H7 (cell line): ENCODE measurements at places on chromosomes 12 and 14. TPM values are rescaled to one million over a fixed set of nuclear protein-coding genes. Genes with fewer than 3 reads are reported as not detected.

DNA sequence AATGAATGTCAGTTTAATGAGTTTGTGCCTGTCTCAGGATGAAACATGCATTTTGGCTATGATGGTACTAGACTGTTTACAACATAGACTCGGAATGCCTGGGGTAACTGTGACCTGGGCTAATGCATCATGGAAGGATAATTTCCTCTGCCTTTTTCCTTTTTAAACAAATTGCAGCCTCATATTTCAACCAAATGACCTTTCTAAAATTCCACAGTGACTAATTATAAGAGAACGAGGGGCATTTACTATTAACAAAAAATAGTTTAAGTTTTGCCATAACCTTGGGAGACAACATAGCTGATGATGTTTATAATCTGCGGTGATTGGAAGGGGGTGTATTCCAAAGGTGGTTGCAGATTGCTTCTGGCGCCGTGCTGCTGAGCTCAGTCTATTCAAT lies 1140.5 kb downstream of the GALC start:
- no peak for DNase-seq

GRCh38 chr12:56951582-56952339 lies 5.6 kb downstream of the RDH16 start:
- no peak for DNase-seq

The ATG101 gene
- 67.3 and 75.7 TPM in 2 replicates for total RNA-seq

DNA sequence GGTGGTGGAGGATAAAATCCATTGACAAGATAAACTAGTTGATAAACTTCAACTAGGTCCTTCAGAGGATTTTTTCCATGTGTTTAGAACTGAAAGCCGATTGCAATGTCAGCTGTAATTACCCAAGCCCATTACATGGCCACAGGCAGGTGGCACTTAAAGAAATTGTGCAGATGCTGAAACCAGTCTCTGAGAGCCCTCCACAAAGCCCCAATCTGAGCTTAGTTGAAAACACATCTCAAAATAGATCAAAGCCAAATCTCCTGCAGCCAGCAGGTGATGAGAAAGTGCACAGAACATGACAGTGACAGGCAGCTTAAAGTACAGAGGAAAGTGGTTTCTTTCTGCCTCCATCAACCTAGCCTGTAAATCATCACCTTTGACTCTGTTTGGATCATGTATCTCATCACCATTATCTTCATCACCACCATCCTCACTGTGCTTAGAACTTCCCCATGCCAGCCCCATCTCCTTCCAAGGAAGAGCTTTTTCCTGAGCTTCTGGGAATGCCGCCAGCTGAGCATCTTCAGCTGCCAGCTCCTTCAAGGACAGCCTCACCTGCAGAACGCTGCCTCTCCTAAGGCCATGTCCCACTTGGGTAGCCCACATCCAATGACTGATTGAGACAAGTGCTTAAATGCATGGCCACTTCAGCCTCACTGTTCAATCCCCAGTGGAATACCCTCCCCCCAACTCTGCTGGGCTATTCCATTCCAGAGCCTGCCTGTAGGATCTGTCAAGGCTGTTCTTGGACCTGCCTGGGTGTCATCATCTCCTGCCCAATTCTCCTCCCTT lies 219.5 kb upstream of the TMEM132C start:
- DNase-seq: no peak

The DBX2 gene
- not detected in 2 replicates for total RNA-seq

DNA sequence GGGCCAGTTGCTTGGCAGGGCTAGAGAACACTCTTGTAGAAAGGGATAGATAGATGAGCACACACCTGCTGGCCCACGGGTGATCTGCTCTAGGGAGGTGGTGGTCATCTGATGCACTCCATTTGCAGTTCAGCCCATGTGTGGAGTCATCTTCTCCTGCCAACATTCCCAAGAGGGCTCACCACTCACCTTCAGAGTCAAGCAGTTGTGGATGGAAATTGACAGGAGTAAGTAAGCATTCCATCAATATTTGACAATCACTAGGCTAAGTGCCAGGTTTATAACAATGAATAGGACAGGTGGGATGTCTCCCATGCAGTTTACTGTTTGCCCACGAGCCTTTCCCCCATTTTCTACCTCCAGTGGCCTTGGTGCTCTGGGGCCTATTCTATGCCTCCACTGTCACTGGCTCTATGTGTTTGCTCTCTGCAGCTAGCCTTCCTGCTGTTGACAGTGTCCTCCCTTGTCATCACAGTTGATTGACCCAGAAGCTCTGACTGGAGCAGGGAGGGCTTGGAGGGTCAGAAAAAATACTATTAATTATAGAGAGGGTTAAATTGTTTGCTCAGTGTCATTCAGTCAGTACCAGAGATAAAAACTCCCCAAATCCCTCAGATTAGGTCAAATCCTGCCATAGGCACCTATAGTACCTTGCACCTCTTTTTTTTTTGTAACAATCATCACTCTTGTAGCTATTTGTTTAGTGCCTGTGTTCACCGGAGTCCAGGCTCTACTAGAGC lies 134.6 kb upstream of the PZP start:
- DNase-seq: no peak
